Stimulated activated effector memory CD8-positive, alpha-beta T cell treated with anti-CD3 and anti-CD28 coated beads, Interleukin-12 subunit alpha, Interleukin-12 subunit beta, amount 100 ng/mL, for 72 hours (primary cell): ENCODE measurements at places on chromosomes 7 and 10.

GRCh38 chr10:34469446-34469845 lies 345.6 kb downstream of the PARD3 start:
- DNase-seq: no peak

DNA sequence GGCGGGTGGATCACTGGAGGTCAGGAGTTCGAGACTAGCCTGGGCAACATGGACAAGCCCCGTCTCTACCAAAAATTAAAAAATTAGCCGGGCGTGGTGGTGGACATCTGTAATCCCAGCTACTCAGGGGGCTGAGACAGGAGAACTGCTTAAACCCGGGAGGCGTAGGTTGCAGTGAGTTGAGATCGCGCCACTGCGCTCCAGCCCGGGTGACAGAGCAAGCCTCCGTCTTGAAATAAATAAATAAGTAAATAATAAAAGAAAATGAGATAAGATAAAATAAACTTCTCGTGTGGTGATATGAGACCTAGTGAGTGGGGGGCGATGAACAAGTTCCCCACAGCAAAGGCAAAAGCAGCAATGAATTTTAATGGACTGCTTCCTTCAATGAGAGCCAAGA lies 33.6 kb upstream of the LMTK2 start:
- no peak for DNase-seq

DNA sequence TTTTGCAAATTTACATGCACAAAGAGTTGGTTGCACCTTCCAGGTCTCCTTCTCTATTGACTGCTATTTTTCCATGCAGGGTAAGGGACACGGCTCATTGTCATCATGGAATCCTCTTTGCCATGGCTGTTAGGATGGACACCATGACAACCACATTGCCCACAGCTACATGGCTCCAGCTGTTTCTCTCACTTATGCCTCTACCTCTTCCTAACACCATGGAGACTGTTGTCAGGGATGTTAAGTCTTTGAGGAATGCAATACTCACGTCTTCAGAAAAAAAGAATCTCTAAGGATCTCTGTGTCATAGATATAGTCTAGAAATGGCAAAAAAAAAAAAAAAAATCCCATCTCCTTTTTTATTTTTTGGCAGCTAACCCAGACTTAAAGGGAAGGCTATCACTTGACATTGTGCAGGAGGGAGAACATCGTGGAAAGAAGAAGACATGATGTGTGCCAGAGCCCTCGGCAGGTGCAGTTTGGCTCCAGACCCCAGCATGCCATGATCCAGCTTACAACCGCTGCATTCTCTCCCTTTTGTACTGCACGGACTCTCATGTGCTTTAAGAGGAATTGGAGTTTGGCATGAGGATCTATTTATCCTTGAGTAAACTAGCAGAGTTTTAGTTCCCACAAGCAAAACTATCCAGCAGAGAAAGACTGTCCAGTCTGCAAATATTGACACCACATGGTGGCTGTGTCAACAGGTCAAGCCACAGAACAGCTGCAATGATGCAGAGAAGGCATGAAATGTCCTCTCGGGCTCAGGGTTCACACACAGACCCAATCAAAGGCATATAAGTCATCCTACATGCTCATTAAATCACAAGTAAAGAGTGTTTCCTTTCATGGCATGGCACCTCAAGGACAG lies 70.8 kb downstream of the FRMD4A start:
- DNase-seq: no peak

DNA sequence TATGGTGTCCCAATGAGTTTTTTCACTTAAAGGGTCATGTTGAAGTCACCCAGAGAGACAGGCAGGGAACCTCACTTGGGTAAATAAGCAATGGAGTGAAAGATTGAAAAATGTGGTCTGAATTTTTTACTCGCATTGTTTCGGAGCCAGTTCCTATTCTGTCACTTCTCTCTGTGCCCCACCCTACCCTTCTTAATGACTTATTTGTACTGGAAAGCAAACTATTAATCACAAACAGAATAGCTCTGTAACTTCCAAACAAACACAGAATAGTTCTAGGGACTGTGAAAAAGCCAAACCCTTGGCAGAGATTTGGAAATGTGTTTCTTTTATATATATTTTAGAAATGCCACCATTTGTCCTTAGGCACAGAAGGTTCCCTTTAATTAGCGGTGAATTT lies 76.0 kb downstream of the LRMDA start:
- no peak for DNase-seq

DNA sequence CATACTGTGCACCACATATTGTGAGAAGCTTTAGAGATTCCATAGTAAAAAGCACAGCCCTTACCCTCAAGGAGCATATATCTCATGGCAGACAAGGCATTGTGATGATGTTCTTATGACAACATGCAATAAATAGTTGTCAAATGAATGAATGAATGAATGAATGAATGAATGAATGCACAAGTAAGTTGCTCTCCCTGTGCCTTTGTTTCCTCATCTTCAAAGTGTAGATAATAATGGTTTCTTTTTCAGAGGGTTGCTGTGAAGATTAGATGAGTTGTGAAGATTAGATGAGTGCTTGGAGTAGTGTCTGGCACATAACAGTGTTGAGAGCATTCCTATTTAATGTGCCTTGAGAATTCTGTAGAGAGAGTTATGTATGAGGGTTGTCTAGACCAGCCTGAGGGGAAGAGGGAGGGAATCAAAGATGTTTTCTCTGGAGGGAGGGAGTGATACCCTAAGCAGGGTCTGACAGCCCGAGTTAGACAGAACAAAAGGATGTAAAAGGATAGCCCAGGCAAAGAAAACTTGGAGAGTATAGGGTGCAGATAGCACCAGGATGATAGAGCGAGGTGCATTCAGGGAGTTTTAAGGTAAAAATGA lies 217.2 kb downstream of the RELN start:
- no peak for DNase-seq

DNA sequence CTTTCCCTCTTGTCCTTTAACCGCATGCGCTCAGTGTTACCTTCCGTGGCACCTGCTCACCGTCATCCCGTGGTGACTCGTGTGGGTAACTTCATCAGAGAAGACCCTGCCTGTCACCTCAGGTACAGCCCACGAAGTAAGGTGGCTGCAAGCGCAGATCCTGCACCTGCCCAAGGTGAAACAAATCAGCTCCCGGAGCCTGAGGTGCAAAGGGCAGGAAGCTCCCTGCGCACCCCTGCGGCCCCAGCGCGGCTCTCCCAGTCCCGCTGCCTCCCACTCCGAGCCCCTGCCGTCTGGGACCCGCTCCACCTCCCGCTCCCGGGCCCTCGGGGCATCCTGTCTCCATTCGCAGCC lies 110.9 kb upstream of the LANCL2 start:
- DNase-seq: no peak

- DNase-seq: no peak
Measured at GRCh38 chr7:94396596-94396995, 1.9 kb downstream of the COL1A2 start.

DNA sequence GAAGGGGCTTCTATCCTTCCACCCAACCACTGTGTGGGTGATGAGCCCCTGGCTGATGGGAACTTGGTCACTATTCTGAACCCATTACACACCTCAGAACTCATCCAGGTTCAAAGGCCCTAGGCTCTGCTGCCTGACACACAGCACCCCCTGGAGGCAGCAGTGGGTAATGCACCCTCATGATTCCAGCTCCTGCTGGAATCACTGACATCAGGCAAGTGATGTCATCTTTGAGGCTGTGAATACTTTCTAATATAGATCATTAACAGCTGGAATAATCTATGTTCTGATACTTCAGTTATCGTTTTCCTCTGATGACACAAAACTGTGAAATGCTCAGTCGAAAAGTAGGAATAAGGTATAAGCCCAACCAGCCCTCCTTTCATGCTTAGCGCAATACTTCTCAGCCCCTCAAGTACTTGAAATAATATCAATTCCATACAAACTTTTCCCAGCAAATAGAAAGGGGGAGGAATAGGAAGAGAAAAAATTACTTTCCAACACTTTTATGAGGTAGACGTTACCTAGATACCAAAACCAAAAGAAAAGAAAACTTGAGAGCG lies 7.5 kb upstream of the RBP3 start:
- DNase-seq: peak; percentile 44

GRCh38 chr7:80054356-80054755 lies 80.3 kb upstream of the GNAI1 start:
- DNase-seq: no peak

- no peak for DNase-seq
Measured at GRCh38 chr7:23373151-23374004, 74.2 kb downstream of the MALSU1 start.

DNA sequence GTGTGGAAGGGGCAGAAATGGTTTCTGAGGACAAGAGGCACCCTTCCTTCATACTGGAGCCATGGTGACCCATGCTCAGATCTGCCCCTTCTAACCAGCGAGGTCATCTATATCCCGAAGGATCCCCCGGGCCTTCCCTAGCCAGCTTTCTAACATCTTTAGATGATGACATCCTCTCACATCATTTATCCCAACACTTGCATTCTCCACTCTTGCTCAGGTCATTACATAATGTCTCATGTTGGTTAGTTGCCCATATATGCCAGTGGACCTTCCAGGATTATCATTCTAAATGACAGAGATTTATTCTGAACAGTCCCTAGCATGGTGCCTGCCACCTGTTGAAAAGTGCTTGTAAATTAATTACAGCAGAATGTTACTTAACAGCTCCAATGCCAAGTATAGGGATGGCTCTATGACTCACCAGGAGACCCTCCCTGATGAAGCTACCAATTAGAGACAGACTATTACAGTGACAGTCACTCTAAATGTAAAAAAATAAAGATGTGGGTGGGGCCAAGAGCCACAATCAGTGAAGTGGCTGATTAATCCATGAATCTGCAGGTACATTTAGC lies 22.6 kb upstream of the ABLIM1 start:
- no peak for DNase-seq

DNA sequence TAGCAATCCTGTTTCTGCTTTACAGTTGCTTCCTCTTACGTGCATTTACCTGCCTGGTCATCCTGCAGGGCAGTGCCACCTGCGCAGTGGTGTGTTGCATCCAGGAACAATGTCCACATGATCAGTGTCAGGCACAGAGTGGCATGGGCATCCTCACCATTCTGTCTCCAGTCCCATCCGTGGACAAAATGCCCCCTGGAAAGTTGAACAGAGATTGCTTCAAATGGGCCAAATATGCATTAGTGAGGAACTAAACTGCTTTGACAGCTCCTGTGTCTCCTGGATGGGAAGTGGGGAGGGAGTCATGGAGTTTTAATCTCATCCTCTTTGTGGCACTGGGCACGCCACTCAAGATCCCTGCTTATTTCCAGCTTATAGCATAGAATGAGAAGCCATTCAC lies 151.8 kb downstream of the DPP6 start:
- DNase-seq: no peak

DNA sequence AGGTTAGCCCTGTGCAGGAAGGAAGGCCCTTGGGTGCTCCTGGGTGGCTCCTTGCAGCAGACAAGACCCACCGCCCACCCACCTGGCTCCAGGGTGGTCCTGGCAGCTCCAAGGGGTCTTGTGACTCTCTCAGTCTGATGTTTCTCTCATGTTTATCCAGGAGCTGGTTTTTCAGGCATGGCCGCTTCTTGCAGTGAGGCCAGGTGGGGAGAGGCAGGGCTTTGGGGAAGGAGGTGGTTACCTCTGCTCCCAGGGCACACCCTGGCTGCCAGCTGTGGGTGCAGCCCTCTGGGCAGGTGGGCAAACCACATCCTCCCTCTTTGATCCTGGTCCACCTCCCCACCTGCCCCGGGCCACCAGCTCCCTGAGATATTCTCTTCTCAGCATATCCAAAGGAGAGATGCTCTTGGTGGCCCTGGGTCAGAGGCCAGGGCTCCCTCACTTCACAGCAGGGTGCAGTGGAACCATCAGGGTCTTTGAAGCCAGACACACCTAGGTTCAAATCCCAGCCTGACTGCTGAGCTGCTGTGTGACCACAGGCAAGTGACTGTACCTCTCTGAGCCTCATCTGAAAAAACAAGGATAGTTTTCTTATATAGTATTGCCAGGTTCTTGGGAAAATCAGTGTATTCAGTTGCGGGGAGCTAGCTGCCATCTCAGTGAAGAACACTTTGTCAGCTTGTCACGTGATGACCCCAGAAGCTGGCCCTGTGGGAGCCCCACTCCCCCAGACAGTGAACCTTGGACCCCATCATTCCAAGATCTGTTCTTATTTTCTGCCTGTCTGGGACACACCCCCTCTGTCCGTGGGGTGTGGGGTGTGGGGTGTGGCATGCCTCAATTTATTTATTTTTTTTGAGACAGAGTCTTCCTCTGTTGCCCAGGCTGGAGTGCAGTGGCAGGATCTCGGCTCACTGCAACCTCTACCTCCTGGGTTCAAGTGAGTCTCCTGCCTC lies 11.5 kb downstream of the GTF2IRD1 start:
- DNase-seq: no peak

GRCh38 chr7:122790132-122790531 lies 87.4 kb upstream of the RNF148 start:
- DNase-seq: no peak

- DNase-seq: no peak
Measured at GRCh38 chr10:4776234-4776638, 49.8 kb upstream of the AKR1E2 start.

GRCh38 chr10:78139341-78139740 lies 105.7 kb downstream of the RPS24 start:
- DNase-seq: no peak

- peak; percentile 71 for DNase-seq
Measured at GRCh38 chr7:111735661-111736551, 173.6 kb upstream of the IMMP2L start.

- DNase-seq: no peak
Measured at GRCh38 chr7:136657482-136657921, 210.9 kb upstream of the CHRM2 start.

DNA sequence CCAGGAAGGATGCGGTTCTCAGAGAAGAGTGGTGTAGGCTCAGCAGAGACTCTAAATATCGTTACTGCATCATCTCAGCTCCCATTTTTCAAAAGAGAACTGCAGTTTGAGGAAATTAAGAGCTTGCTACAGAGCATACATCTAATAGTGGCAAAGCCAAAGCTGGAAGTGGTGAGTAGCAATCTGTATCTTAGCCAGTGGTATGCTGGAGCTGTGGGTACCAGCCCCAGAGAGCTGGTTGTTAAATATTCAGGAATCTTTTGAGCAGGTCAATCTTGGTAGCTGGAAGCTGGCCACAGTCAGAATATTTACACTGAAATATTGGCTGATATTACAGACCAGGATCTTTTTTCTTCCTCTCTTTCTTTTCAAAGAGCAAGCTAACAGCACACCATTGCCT lies 88.4 kb upstream of the STEAP1B start:
- no peak for DNase-seq

GRCh38 chr7:26398756-26399509 lies 107.3 kb downstream of the SNX10 start:
- DNase-seq: peak; percentile 59

DNA sequence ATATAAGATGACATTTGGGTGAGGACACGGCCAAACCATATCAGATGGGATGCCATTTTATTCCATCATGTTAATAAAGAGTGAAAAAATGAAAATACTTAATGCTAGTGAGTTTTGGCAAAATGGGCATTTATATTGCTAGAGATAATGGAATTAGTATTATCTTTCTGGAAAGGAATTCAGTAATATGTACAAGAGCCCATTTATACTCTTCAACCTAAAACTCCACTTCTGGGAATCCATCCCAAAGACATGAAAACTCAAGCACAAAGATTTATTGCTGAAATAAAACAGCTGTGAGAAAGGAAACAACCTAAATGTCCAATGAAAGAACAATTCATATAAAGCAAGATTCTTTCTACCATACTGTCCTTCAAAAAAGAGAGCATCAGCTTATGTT lies 96.0 kb upstream of the TMEM168 start:
- no peak for DNase-seq
